ENCODE measurements at places on chromosomes 4 and X.

DNA sequence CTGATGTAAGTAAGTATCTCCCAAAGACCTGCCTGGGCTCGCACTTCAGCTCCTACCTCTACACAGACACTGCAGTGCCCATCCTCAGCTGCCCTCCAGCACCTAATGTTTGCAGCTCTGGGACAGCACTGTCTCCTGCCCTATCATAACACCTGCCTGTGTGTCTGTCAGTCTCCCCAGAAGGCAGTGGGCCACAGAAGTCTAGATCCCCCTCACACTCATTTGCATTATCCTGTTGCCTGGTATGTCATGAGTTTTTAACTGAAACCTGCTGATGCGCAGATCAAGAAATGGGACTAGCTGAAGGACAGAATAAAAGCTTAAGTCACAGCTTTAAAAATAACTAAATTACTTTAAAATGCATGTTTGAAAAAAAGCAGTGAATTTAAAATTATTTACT lies 43.0 kb downstream of the LRP2BP start:
- no peak for DNase-seq

- peak; percentile 54 for DNase-seq
These were observed 23.2 kb upstream of the HOPX start for GRCh38 chr4:56704089-56704871.

GRCh38 chr4:164648151-164648848 lies 105.6 kb upstream of the SMIM31 start:
- no peak for DNase-seq

- DNase-seq = no peak
These were observed 131.6 kb upstream of the TENM3 start for GRCh38 chr4:182111586-182111985.

Data from femur (tissue), 1 donor.